Renal cortical epithelial cell (primary cell): ENCODE measurements at places on chromosomes 6 and 20. TPM values are rescaled to one million over a fixed set of nuclear protein-coding genes. Genes with fewer than 3 reads are reported as not detected.
A peak's percentile ranks its signal among the peaks of the same experiment; 100 is the strongest.

- no peak for DNase-seq
Observed at GRCh38 chr6:12580290-12580689, 136.3 kb upstream of the PHACTR1 start.

DNA sequence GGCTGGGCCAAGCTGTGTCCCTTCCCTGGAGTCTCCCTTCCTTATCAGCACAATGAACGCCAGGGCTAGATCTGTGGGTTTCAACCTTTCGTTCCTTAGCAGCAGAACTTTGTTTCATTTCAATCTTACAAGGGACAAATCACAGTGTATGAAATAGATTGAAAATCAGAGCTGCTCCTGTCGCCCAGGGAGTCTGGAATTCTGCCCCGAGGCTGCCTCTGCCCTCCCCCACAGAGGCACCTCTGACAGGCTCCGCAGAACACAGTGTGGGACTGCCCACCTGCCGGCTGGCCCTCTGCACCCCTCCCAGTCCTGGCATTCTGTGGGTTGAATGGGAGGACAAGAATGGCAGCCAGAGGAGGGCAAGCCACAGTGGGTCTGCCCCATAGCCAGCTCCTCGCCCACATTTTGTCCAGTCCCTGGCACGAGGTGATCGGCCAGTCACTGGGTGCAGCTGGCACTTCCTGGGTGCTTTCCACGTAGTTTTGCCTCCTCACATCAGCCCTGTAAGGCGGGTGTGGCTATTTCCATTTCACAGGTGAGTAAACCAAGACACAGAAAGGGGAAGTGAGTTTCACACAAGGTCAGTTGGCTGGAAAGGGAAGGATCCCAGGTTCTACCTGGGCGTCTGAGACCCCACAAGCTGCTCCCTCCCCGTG, 26.1 kb downstream of the MANBAL start:
- peak; percentile 33 for DNase-seq

GRCh38 chr6:128919412-128920180, 36.7 kb downstream of the LAMA2 start:
- DNase-seq, result no peak

- DNase-seq, result no peak
Observed at GRCh38 chr6:89707766-89708165, 69.2 kb upstream of the LYRM2 start.

GRCh38 chr6:143621876-143622605, 55.7 kb upstream of the PHACTR2 start:
- DNase-seq, result peak; percentile 22

DNA sequence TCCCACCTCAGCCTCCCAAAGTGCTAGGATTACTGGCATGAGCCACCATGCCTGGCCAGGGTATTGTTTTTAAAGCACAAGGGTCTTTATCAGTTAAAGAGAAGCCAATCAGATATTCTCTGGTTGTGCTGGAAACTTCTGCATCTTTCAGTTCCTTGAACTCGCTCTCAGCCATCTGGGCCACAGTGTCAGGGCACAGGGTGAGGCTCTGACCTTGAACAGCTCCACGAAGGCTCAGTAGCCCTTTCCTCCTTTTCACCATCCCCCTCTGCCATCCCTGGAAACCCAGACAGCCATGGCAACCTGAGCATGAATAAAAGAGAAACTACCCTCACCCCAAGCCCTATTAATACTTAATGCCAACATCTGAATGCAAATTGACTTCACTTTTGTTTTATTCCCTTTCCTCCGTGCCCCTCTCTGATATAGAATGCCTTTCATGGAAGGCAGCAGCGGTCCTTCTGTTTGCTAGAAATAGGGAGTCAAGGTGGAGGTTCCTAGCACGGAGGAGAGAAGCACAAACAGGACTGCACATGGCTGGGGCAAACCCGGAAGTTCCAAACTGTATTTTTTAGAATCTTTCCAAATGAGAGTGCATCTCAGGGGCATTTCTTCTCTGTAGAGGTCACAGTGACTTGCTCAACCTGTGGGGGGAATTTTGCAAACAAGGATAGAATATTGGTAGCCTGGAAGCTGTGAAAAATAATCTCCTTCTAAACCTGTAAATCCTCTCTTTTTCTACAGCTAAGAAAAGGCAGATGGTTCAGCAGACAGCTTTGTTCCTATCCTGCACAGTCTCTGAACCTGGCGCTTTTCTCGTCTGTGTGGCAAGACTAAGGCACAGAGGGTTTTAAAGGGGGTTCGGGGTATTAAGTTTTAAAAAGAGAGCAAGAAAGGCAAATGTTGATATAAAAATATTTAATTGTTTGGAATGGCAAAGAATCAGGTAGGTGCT, 176.4 kb upstream of the RREB1 start:
- DNase-seq, result peak; percentile 19

DNA sequence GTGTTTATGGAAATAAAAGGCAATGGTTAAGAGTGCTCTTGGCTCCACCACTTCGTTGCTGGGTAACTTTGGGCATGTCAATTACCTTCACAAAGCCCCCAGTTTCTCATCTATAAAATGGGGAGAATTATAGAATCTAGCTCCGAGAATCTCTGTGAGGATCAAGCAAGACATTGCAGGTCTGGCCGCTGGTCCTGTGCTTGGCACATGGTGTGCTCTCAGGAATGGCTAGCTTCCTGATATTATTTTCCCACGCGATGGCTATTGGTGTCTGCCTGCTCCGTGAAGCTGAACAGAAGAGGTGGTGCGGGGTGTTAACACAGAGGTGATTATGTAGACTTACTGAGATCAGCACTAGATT, 57.0 kb downstream of the NOX3 start:
- no peak for DNase-seq

DNA sequence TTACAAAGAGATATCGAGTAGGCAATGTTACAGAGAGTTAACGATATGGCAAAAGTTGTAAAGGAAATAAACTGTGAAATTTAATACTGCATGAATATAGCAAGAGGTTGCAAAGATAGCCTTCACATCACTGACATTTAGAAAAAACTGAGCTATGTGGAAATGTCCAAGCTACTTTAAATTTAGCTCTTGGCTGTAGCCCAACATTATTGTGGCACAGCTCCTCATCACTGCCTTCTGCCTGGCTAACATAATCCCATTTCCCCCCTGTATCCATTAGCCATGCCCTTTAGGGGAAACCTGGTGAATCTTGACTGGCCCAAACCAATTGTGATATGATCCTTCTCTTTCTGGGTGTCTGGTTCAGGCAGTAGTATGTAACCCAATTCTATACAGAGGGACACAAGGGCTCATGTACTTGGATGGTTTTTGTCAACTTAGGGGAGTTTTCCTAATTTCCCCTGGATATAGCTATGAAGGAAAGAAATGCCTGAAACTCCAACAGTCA, 115.4 kb downstream of the PFDN4 start:
- no peak for DNase-seq

DNA sequence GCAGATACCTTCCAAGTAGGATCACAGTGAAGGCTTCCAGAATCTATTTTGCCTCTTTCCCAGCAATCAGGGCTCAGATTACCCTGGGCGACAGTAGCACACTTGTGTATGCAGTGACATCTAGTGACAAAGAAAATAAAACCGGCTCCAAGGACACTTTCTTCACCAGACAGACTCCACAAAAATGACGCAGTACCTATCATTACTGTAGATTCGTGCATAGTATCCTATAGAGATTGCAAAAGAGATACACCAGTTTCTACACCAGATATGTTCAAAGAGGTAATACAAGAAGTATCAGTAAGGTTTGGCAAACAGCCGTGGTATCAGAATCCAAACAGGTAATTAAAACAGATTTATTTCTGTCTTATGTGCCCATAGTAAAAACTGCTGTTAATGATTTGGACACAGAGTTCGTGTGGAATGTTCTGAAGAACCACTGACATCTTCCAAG, 600.4 kb upstream of the JAG1 start:
- peak; percentile 66 for DNase-seq

DNA sequence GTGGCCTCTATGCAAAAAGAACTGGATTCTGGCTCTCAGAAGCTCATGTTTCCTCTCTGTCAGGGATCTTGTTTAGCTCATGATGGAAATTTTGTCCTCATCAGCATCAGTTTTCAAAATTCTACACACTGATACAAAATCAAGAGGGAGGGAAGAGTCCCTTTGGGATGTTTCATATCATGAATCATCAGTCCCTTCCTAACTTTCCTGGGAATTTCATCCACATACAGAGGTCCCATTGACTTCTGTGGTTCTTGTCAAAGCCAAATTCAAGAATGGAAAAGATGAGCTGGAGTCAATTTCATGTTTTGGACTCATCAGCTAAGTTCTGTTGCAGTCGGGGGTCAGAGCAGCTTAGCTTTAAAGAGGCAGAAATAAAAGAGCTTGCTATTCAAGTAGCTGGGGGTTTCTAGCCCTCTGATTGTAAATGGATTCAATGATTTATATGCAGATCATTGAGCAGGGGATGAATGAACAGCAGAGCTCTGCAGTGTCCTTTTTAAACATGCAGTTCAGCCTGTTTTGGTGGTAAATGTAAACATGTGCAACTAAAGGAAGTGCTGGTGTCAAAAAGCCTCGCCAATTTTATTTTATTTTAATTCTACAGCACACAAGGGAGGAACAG, 21.3 kb upstream of the TMEM14A start:
- no peak for DNase-seq

DNA sequence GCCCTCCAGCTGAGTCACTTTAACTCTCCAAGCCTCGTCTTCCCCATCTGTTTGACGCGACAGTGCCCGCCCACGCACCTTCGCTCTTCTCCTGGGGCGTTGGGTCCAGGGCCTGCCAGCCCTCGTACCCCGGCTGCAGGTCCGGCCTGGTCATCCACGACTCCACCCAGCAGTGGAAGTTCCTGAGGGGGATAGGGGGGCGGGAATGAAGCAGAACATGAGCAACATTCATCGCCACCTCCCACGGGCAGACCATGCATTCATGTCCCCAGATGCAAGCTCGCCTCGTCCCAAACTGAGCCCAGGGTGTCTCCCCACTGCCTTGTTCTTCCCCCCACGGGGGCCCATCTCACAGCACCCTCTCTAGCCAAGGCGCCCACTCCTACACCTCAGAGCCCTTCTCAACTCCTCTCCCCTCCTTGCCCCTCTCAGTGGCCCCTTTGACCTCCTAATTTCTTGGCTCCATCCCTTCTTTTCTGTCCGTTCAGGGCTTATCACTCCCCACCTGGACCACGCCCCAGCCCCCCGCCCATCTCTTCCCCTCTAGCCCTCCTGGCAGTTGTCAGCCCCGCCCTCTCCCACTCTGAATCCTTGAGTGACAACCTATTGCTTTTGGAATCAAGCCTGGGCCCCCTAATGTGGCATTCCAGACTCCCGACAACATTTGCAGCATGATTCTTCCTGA, 23.7 kb downstream of the TGM2 start:
- DNase-seq, result no peak

GRCh38 chr6:80439721-80440470, 333.4 kb downstream of the BCKDHB start:
- DNase-seq, result peak; percentile 33

DNA sequence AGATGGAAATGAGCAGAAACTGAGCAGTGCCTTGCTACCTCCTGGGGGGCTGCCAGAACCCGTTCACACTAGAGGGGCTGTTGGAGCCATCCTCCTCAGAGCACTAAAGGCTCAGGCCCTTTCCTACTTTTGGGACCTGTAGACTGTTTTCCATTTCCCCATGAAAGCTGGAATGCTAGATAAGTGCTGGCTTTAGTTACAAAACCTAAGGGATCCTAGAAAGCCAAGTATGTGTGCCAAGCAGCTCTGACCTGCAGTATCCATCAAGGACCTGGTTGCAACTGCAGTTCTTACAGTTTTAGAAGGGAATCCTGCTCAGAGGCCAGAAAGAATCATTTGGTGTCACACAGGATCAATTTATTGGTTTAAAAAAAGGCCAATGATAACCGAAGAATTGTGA, 176.7 kb upstream of the COL21A1 start:
- DNase-seq, result no peak

- DNase-seq, result no peak
Observed at GRCh38 chr6:105890521-105891244, 195.5 kb upstream of the PRDM1 start.

DNA sequence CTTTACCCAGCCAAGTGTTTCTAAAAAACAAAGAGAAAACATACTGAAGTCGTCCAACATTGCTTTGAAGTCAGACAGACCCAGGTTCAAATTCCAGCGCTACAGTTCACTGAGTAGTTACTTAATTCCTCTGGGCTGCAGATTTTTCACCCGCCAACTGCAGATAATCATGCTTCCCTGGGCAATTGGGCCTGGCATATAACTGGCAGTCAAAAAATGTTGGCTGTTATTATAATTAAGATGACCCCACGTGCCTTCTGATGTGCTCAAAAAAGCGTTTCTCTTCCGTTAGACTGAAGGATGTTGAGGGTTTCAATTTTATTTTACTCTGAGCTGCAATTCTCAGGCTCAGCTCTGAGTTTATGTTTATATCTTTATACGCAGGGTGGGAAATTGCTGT, 156.1 kb upstream of the CITED2 start:
- peak; percentile 85 for DNase-seq

GRCh38 chr6:44642870-44643522, 255.5 kb downstream of the CDC5L start:
- DNase-seq, result no peak

DNA sequence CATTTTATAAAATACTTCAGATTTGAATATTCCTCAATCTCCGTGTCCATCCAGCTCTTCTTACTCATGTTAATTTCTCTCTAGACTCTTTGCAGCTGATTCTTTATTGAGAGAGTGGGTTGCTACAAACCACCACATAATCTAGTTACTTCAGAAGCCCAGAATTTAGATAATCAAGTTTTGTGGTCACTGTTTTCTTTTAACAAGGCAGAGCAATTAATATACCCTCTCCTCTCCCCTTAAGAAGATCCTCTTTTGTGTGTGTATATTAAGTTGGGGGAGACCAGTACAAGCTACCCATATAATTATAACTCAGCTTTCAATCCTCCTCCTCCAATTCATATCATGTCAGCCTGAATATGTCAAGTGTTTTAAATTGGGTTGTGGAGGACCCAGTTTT, 95.1 kb downstream of the IRAK1BP1 start:
- DNase-seq, result no peak

Gene CD93
- total RNA-seq, result 0.30 and 0.35 TPM in 2 replicates

Gene MTHFD1L
- 38.7 and 53.7 TPM in 2 replicates for total RNA-seq

Gene GFRAL
- total RNA-seq, result not detected in 2 replicates

Gene SRXN1
- total RNA-seq, result 41.5 and 58.9 TPM in 2 replicates

Gene HEY2
- total RNA-seq, result not detected in 2 replicates

Gene SIRPB2
- total RNA-seq, result not detected in 2 replicates

Gene OR2B6
- not detected in 2 replicates for total RNA-seq

Gene ATP6V1G2
- 1.0 TPM in 1 of 2 replicates, not detected in the other for total RNA-seq

Gene GRM1
- total RNA-seq, result 0.10 TPM in 1 of 2 replicates, not detected in the other

Gene ISM1
- 0.99 TPM in 1 of 2 replicates, not detected in the other for total RNA-seq

Gene TIAM2
- total RNA-seq, result 9.7 and 10.8 TPM in 2 replicates
